ENCODE measurements at places on chromosomes 7 and 10. TPM values are rescaled to one million over a fixed set of nuclear protein-coding genes. Genes with fewer than 3 reads are reported as not detected.

DNA sequence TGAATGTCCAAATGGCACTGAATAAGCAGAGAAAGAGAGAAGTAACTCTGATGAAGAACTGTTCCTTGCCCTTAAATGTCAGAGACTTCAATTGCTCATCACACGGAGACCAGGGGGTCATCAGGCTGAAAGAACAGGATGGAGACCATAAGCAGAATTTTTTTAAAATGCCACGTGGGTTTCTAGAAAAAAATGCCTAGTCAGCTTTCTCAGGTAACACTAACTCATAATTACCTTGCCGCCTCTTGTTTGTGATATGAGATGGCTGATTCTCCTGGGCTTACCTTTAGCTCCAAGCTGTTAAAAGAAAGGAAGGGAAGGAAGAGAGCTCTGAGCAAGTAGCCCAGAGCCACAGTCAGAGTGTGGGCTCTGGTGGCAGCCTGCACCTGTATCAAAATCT, 372.0 kb downstream of the GPAM start:
- no peaks in the 10 kb centered on the region for H3K36me3 ChIP-seq
- no peak overlapping the region for H3K4me3 ChIP-seq
- no peak overlapping the region for H3K27ac ChIP-seq
- H3K27me3 ChIP-seq = no peaks in the 10 kb centered on the region

DNA sequence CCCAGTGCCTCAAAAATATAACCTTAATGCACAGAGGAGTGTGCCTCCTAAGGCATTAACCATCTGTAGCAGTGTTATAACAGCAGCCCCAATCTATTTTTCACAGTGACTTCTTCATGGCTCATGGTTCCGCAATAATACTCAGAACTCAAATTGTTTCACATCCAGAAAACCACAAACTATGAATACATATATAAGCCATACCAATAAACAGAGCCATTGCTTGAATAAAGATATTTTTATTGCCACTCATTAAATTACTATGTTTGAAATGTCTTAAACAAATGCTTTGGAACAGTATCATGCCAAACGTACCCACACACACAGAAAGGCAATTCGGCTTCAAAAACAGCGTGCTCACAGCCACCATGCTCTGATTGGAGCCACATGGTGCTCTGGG, 629.3 kb upstream of the NRP1 start:
- H3K36me3 ChIP-seq = no peaks in the 10 kb centered on the region
- no peak overlapping the region for H3K4me3 ChIP-seq
- no peaks in the 10 kb centered on the region for H3K4me1 ChIP-seq
- no peaks in the 10 kb centered on the region for H3K27me3 ChIP-seq
- DNase-seq = no peak
- H3K27ac ChIP-seq = no peak overlapping the region

GRCh38 chr10:48504141-48504885, 100.6 kb downstream of the ARHGAP22 start:
- H3K27ac ChIP-seq = no peak overlapping the region
- no peak for DNase-seq
- no peaks in the 10 kb centered on the region for H3K36me3 ChIP-seq
- no peaks in the 10 kb centered on the region for H3K4me1 ChIP-seq
- H3K4me3 ChIP-seq = no peak overlapping the region

DNA sequence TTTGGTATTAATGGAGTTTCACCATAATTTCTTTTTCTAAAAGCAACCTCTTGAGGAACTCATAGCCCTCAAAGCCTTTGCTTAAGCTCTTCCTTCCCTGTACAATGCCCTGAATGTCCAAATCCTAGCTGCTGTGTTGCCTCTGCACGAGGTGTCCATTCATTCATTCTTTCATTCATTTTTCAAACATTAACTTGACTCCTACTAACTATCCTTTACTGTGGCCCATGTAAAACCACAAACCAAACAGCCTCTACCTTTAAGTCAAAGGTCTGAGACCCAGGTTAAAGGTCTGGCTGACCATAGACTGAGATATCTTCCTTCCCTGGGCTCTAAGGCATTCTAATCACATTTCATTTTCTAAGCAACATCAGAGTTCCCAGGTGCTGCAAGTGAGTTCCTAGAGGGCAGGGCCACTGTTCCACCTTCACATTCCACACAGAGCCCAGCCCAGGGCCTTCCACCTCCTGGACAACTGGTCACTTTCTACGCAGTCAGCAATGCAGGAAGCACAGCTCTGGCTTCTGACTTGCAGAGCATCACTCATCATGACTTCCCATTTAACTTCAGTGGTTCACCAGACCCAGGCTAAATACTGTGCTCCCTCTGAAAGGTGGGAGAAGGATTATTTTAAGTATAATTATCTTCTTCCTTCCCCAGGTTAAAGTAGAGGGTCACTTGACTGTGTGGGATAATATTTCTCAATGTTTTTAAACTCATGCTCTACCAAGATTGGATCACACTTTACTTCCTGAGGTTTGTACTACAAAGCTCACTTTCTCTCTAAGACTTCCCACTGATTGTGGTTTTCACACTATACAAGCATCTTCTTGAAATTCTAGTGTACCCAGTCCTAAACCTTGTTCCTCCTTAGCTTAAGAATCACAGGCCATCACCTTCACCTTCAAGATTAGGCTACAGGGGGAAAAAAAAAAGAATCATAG, 19.1 kb downstream of the ATXN7L1 start:
- H3K4me1 ChIP-seq = peaks cover 23% of the 10 kb centered on the region
- peak overlapping the region; percentile 10 for H3K27ac ChIP-seq
- H3K27me3 ChIP-seq = no peaks in the 10 kb centered on the region
- no peaks in the 10 kb centered on the region for H3K36me3 ChIP-seq
- H3K4me3 ChIP-seq = no peak overlapping the region

- H3K4me1 ChIP-seq = no peaks in the 10 kb centered on the region
- no peak overlapping the region for H3K4me3 ChIP-seq
- no peaks in the 10 kb centered on the region for H3K36me3 ChIP-seq
- no peak overlapping the region for H3K27ac ChIP-seq
- no peaks in the 10 kb centered on the region for H3K27me3 ChIP-seq
Measured at GRCh38 chr7:18939771-18940592, 177.5 kb downstream of the TWIST1 start.

- H3K27me3 ChIP-seq = no peaks in the 10 kb centered on the region
- DNase-seq = no peak
- no peaks in the 10 kb centered on the region for H3K4me1 ChIP-seq
- no peak overlapping the region for H3K27ac ChIP-seq
- no peaks in the 10 kb centered on the region for H3K36me3 ChIP-seq
- no peak overlapping the region for H3K4me3 ChIP-seq
Measured at GRCh38 chr10:107083388-107084009, 81.0 kb downstream of the SORCS1 start.

GRCh38 chr7:480531-481218, 39.0 kb downstream of the PDGFA start:
- no peak overlapping the region for H3K27ac ChIP-seq
- H3K4me3 ChIP-seq = no peak overlapping the region
- no peak for DNase-seq

DNA sequence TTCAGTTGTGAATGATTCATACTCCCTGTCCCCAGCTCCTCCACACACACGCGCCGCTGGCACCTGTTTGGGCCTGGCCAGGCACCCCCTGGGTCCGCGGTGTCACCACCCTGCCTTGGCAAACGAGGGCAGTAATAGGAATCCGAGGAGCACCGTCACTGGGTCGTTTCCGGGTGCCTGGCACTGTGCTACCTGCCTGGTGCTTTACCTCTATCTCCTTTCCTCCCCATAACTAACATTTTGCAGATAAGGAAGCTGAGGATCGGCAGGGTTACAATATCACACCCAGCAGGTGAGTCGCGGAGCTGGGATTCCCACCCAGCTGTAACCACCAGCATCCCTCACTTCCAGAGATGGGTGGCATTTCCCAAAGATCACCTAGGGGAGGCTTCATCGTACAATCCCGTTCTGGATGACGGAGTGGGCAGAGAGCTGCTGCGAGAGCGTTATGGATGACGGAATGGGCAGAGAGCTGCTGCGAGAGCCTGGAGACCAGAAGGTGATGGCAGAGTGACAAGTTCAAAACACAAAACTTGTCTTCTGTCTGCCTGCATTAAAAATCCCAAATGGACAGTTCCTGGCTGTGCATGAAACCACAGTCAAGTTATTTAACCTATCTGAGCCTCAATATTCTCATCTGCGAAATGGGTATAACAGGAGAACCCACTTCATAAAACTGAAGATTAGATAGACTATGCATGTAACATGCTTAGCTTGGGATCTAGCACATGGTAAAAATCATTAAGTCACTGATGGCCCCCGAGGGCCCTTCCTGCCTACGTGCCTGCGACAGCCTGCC, 1.1 kb upstream of the HSPA12A start:
- no peak for DNase-seq
- H3K36me3 ChIP-seq = no peaks in the 10 kb centered on the region

GRCh38 chr7:116829493-116829892, 32.9 kb upstream of the CAPZA2 start:
- no peaks in the 10 kb centered on the region for H3K4me1 ChIP-seq
- no peaks in the 10 kb centered on the region for H3K27me3 ChIP-seq
- no peak overlapping the region for H3K27ac ChIP-seq

GRCh38 chr7:74297516-74298233, 8.5 kb downstream of the CLIP2 start:
- H3K27ac ChIP-seq = no peak overlapping the region
- H3K36me3 ChIP-seq = no peaks in the 10 kb centered on the region
- no peaks in the 10 kb centered on the region for H3K4me1 ChIP-seq
- no peak overlapping the region for H3K4me3 ChIP-seq

GRCh38 chr10:87092861-87093631, 1.6 kb downstream of the GLUD1 start:
- H3K36me3 ChIP-seq = no peaks in the 10 kb centered on the region
- peak overlapping the region; percentile 70 for H3K4me3 ChIP-seq
- peak; percentile 47 for DNase-seq
- peak overlapping the region; percentile 85 for H3K27ac ChIP-seq
- H3K27me3 ChIP-seq = no peaks in the 10 kb centered on the region

- no peaks in the 10 kb centered on the region for H3K27me3 ChIP-seq
- DNase-seq = no peak
- H3K4me3 ChIP-seq = no peak overlapping the region
Measured at GRCh38 chr10:105017116-105017515, 376.0 kb downstream of the SORCS3 start.

DNA sequence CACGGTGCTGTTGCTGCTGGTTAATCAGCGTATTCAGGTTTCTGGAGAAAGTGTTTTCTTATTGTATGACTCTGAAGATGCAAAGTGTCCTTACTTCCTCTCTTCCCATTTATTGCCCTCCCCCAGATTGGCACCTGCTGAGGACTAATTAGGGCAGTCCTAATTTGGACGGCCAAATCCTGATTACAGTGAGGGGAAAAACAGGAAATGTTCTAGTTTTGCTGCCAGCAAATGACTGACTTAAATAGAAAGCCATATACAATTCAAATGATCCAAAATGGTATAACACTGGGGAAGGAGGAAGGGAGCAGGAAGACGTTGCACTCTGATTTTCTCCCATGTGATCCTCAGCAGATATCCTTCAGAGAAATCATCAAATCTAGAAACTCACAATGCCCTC, 222.4 kb upstream of the LRGUK start:
- no peak overlapping the region for H3K27ac ChIP-seq
- DNase-seq = no peak
- H3K27me3 ChIP-seq = no peaks in the 10 kb centered on the region
- H3K4me3 ChIP-seq = no peak overlapping the region

CCL26 gene
- not detected for polyA plus RNA-seq

RET gene
- not detected for polyA plus RNA-seq

Data from naive thymus-derived CD4-positive, alpha-beta T cell (primary cell).